Small intestine (tissue), 16 donors: ENCODE measurements at places on chromosomes 1 and 21. TPM values are rescaled to one million over a fixed set of nuclear protein-coding genes. Genes with fewer than 3 reads are reported as not detected.

The DCAF8 gene
- 56.1 TPM for polyA plus RNA-seq

The PLA2G2C gene
- polyA plus RNA-seq = not detected

The GPR153 gene
- polyA plus RNA-seq = 6.5 TPM

The EPHA8 gene
- 0.64 TPM for polyA plus RNA-seq

The VASH2 gene
- polyA plus RNA-seq = not detected

The EPHB2 gene
- polyA plus RNA-seq = 1.1 TPM

The TCEA3 gene
- polyA plus RNA-seq = 27.8 TPM

The PAQR6 gene
- 4.6 TPM for polyA plus RNA-seq

The TDRD10 gene
- polyA plus RNA-seq = not detected

GRCh38 chr1:40788561-40789341, 5.2 kb downstream of the KCNQ4 start:
- H3K4me3 ChIP-seq = no peak overlapping the region
- DNase-seq = no peak
- no peaks in the 10 kb centered on the region for H3K36me3 ChIP-seq
- no peak overlapping the region for H3K27ac ChIP-seq

DNA sequence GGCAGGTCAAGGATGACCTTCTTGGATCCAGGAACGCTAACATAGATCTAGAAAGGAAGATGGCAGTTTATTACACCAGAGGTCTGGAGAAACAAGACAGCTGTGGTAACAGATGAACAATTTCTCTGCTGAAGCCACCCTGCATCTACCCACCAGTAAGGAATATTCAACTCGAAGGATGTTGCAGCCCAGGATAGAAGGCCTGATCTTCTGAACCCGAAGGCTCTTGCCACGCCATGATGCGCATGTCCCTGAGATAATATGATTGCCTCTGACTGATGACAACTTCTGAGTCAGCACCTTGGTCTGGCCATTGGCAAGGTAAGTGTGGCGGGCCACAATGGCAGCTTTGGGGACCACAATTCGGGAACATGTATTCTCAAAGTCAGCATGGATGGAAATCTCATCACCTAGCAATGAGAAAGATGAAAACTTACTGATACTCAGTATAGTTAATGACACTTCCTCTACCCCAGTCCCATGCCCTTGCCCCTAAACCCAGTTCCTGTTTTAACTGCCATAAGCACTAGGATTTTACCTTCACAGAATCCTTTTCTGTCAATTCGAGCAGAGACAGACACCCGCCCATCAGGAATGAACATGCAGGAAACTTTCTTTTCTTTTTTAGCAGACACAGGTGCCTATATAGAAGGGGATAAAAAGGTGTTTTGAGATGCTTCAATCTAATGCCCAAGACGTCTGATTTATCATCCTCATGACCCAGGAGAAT, 1.8 kb downstream of the TXNIP start:
- H3K4me3 ChIP-seq = peak overlapping the region; percentile 83
- peaks cover 6% of the 10 kb centered on the region for H3K4me1 ChIP-seq
- peak; percentile 69 for DNase-seq
- no peaks in the 10 kb centered on the region for H3K27me3 ChIP-seq
- peaks cover 20% of the 10 kb centered on the region for H3K36me3 ChIP-seq

DNA sequence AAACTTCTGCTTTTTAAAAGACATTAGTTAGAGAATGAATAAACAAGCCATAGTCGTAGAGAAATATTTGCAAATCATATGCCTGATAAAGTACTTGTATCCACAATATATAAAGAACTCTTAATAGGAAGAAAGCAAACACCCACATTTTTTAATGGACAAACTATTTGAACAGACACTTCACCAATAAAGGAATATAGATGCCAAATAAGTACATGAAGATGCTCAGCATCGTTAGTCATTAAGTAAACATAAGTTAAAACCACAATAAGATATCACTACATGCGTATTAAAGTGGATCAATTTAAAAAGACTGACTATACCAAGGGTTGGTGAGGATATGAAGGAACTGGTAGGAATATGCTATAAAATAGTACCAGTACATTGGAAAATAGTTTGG, 142.3 kb upstream of the ZC3H11B start:
- no peaks in the 10 kb centered on the region for H3K4me1 ChIP-seq
- DNase-seq = no peak
- no peak overlapping the region for H3K4me3 ChIP-seq
- no peak overlapping the region for H3K27ac ChIP-seq
- H3K27me3 ChIP-seq = no peaks in the 10 kb centered on the region

DNA sequence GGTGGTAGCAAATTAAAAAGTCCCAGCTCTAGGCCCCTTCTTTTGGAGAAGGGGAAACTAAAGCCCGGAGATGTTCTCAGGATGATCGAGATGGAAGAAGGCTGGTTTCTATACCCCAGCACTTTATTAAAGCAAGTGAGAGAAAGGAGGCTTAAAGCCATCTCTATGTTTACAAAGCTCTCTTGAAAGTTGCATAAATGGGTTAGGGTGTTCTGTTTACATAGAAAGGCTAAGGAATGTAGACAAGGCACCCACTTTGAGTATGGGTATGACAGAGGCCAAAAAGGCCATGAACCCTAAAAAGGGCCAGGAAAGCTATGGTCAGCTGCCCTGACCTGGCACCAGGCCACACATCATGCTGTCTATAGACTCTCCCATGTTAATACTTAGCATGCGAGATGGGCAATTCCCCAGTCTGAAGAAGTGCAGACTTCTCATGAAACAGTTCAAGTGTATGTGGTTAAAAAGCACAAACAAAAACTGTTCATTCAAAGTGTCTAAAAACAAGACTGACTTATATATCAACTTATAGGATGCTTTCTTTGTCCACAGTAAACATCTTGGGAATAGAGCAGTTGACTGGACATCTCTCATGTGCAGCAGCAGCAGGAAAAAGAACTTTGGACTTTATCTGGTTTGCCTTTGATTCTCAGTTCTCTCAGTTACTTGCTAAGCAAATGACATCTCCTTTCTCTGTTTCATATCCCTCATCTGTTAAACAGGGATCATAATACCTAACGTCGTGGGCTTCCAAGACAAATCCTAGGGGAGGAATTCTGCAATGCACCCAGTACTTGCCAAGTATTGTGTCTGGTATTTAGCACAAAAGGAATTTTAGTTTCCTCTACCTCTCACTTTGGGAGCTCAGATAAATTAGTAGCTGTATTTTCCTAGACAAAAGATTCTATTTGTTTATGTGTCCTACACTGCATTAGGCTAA, 521.6 kb downstream of the PLPP3 start:
- H3K27me3 ChIP-seq = no peaks in the 10 kb centered on the region
- no peak for DNase-seq
- no peak overlapping the region for H3K4me3 ChIP-seq

DNA sequence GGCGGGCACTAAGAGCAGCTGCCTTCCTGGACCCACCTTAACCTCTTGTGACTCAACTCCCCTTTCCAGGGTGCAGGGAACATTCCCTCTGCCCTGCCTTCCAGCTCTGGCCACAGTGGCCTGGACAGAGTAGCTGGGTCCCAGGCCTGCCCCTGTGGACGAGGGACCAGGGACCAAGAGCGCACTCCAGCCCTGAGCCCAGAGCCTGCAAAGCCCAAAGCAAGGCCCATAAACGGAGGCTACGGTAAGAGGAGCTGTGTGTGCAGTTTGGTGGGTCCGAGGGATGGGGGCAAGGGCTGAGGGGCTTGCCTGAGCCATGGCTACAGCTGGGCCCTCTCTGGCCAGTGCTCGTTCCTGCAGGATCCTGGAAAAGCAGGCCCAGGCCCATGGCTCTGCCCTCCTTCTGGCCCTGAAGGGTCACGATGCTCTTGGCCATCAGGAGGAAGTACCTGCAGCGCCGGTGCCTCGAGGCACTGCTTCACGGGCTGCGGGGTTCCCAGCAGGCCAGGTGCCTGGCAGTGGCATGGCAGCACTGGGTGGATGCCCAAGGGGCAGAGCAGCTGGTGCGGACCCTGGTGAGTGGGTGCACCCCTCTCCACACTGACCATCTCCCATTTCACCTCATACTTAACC, 17.8 kb downstream of the MTHFR start:
- no peak overlapping the region for H3K4me3 ChIP-seq
- no peak for DNase-seq
- no peaks in the 10 kb centered on the region for H3K27me3 ChIP-seq
- peak overlapping the region; percentile 95 for H3K27ac ChIP-seq
- H3K4me1 ChIP-seq = peaks cover 47% of the 10 kb centered on the region
- H3K36me3 ChIP-seq = peaks cover 52% of the 10 kb centered on the region

GRCh38 chr1:203671047-203671446, 44.4 kb downstream of the ATP2B4 start:
- peaks cover 40% of the 10 kb centered on the region for H3K4me1 ChIP-seq
- no peak overlapping the region for H3K27ac ChIP-seq
- peaks cover 3% of the 10 kb centered on the region for H3K36me3 ChIP-seq
- no peak for DNase-seq
- H3K4me3 ChIP-seq = no peak overlapping the region

DNA sequence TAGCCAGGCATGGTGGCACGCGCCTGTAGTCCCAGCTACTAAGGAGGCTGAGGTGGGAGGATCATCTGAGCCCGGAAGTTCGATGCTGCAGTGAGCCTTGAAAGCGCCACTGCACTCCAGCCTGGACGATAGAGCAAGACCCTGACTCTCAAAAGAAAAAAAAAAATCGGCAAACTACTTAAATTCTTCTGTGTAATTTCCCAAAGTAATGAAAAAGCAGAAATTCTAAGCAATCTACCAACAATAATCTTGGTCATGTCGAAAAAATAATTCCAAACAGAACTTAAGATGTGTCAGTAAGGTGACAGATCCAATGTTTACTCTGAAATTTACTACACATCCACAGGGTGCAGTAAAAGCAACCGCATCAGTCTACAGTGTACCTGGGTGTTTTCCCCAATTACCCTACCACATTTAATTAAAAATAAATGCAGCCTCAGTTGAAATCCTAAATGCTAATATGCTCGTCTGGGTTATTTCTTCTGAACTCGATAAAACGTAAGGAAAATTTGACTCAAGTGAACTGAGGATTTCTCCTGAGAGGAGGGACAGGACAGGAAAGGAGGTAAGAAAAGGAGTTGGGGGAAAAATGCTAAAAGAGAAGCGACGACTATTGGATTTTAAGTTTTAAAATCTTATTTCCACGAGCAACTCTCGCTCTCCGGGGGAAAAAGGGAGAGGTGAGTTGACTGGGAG, 801 bp downstream of the EPRS1 start:
- H3K27ac ChIP-seq = peak overlapping the region; percentile 85
- H3K27me3 ChIP-seq = no peaks in the 10 kb centered on the region
- H3K36me3 ChIP-seq = peaks cover 8% of the 10 kb centered on the region
- peak; percentile 31 for DNase-seq
- peaks cover 6% of the 10 kb centered on the region for H3K4me1 ChIP-seq
- peak overlapping the region; percentile 71 for H3K4me3 ChIP-seq

DNA sequence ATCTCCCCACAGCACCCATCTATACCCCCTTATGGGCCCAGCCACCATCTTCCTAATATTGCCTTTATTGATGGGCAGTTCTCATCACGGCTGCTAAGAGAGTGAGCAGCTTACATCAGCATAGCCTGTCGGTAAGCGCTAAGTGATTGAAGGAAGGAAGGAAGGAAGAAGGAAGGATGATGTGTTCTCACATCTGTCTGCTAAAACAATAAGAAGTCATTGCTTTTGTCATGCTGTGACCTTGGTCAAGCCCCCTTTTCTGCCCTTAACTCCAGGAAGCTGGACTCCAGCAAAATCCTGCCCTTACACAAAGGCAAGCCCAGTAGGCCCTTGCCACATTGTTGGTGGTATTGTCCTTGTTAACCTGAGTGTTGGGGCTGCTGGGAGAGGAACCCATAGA, 165.0 kb downstream of the ETS2 start:
- peaks cover 6% of the 10 kb centered on the region for H3K4me1 ChIP-seq
- H3K36me3 ChIP-seq = no peaks in the 10 kb centered on the region
- no peaks in the 10 kb centered on the region for H3K27me3 ChIP-seq
- no peak overlapping the region for H3K27ac ChIP-seq

GRCh38 chr1:240539769-240540414, 72.1 kb downstream of the GREM2 start:
- H3K36me3 ChIP-seq = no peaks in the 10 kb centered on the region
- no peak for DNase-seq
- H3K4me3 ChIP-seq = no peak overlapping the region
- no peak overlapping the region for H3K27ac ChIP-seq
- no peaks in the 10 kb centered on the region for H3K4me1 ChIP-seq
- H3K27me3 ChIP-seq = no peaks in the 10 kb centered on the region

GRCh38 chr21:38878379-38879179, 72.8 kb downstream of the ETS2 start:
- no peaks in the 10 kb centered on the region for H3K27me3 ChIP-seq
- no peak overlapping the region for H3K4me3 ChIP-seq
- H3K36me3 ChIP-seq = no peaks in the 10 kb centered on the region
- H3K27ac ChIP-seq = no peak overlapping the region

DNA sequence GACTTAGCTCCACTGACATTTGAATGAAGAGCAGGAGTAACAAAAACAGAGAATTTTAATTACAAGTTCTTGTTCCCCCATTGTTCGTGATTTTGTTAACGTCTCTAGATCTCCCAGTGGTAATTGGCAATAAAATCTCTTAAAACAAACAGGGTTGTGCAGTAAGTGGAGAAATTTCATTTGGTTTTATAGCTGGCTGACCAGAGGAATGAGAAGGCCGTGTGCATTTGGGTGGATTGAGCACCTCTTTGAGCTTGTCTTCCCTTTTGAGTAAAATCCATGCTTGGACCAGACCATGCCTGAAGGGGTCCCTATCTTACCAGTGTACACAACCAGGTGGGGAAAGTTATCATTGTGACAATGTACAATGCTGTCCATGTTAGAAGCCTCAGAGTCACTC, 137.8 kb downstream of the HIVEP3 start:
- no peaks in the 10 kb centered on the region for H3K4me1 ChIP-seq
- H3K27me3 ChIP-seq = no peaks in the 10 kb centered on the region
- H3K4me3 ChIP-seq = no peak overlapping the region
- H3K36me3 ChIP-seq = no peaks in the 10 kb centered on the region
- no peak overlapping the region for H3K27ac ChIP-seq
- no peak for DNase-seq

DNA sequence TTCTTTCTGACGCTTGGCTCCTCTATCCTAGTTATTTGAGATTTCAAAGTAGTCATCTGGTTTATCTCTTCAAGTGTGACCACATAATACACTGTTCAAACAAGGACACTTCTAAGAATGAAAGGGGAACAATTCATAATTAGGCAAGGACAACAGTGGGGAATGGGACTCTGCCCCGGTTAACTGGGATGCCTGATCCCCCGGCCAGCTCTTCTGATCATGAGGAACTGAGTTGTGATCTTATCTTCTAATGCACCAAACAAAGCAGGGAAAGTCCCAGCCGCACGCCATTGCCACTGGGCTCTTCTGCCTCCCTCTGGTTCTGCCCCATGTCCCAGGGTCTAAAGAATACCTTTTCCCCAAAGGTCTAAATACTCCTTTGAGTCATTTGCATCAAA, 158.2 kb upstream of the IRF2BP2 start:
- H3K27me3 ChIP-seq = no peaks in the 10 kb centered on the region
- DNase-seq = no peak
- no peaks in the 10 kb centered on the region for H3K36me3 ChIP-seq
- H3K27ac ChIP-seq = no peak overlapping the region
- H3K4me1 ChIP-seq = peaks cover 3% of the 10 kb centered on the region
- no peak overlapping the region for H3K4me3 ChIP-seq
